Right renal pelvis (tissue), 4 donors: ENCODE measurements at places on chromosomes 7 and 10. TPM values are rescaled to one million over a fixed set of nuclear protein-coding genes. Genes with fewer than 3 reads are reported as not detected.

Gene LIPN
- not detected for polyA plus RNA-seq

Gene HHEX
- polyA plus RNA-seq = 11.4 TPM

- DNase-seq = no peak
These were observed 246.7 kb downstream of the MGMT start for GRCh38 chr10:129713659-129714265.

Gene GLI3
- polyA plus RNA-seq = 17.3 TPM

Gene STEAP1
- polyA plus RNA-seq = 13.6 TPM

Gene ZNF425
- 6.9 TPM for polyA plus RNA-seq

- no peak for DNase-seq
These were observed 43.0 kb downstream of the TMEM130 start for GRCh38 chr7:98826811-98827231.

Gene CYP2E1
- 2.5 TPM for polyA plus RNA-seq

- DNase-seq = no peak
These were observed 87.5 kb upstream of the ANLN start for GRCh38 chr7:36301914-36302771.

GRCh38 chr7:30553141-30553540 lies 41.5 kb upstream of the GARS1 start:
- no peak for DNase-seq

DNA sequence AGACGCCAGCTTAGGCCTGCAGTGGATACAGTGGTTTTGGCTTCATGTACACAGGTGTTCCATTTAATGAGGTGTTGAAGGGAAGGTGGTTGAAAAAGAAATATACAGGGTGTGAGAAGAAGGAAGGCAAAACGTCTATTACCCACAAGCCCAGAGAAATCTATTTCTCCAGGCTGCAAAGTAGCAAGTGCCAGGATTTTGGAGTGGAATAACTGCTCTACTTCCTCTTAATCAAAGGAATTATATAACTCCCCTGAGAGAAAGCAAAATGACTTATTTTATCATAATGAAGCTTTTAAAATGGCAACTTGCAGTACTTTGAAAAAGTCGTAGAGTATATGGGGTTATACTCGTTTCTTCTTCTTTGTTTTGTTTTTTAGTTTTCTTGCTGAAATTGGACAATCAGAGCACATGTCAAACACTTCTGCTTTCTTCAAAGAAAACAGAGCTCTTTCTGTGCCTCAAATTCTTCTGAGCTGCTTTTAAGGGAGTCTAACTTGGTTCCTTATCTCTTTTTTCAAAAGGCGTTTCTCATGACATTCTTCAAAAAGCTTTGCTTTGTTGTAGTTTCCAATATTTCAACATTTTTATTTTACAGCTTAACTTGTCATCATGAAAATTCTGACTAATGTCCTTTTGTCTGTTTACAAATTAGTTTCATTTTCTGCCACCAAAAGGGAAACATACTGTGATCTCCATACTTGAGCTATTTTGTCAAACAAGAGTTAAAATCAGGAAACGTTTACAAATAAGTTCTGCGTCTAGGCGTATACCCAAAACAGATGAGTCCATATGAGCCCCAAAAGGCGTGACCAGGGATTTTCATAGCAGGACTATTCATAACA lies 289.7 kb downstream of the FRMD4A start:
- no peak for DNase-seq

DNA sequence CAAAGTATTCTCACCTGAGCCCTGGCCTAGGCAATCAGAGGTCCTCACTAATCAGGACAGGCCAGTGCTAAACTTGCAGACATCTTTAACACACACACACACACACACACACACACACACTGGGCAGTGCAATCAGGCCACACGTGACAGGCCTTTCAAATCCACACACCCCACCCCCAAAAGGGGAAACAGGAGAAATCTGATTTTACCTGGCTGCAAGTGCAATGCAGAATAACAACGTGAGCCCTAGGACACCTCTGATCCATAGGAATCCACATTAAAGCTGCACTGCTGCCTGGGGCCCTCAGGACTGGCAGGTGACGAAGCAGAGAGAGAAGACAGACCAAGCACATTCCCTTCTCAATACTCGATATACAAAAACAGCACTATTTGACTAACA lies 218.9 kb downstream of the FAM107B start:
- no peak for DNase-seq

Gene PAX4
- not detected for polyA plus RNA-seq

DNA sequence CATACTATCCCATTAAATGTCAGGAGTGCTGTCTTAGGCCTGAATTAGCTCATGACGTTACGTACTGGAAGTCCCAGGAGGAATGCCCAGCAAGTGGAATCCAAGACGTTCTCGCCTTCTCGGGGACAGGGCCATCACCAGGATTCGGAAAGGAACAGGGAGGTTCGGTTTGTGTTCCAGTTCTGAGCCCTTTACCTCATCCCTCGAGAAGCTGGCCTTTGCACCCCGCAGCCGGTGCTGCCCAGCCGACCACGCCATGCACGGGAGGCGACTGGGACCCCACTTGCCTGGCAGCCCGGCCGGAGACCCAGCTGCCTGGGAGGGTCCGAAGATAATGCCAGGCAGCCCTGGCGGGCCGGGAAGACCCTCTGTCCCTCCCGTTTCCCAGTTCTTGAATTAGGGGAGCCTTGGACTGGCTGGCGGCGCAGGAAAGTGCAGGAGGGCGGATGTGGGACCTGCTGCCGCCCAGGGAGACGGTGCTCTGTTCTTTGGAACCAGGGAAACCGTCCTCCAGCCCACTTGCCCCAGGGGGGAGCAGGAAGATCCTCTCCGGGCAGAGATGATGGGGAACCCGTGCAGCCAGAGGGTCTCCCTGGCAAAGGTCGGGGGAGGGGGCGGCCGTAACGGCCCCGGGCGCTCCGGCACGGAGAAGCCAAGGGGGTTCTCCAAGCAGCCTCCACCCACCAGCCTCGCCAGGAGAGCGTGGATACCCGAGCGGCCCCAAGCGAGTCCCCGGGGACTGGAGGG lies 671 bp upstream of the CHST3 start:
- no peak for DNase-seq

DNA sequence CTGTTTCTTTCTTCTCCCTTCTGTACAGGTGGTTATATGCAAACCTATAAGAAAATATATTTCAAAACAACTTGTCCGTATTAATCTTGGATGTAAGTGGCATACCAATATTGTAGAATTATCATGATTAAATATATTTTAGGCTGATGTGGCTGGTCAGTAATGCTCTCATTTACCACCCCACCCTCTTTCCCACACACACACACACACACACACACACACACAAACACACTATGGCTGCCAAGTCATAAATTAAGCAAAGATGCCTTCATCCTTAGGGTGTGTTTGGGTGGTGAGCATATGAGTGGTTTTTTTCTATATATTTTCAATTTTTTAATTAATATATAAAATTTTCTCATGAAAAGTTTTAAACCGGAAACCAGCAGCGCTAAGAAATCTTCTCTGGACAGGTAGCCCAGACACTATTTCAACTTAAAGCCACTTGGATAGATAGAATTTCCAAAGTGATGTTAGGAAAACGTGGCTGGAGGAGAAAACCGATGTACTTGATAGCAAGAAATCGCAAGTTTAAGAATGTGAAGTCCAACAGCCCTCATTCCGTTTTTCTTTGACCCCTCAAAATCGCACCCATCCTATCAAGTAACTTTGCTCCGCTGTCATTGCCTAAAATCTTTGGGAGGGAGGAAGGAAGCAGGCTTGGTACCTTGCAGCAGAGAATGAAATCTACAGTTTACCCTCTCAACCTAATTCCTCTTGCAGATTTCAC lies 171.7 kb downstream of the FAM107B start:
- no peak for DNase-seq

DNA sequence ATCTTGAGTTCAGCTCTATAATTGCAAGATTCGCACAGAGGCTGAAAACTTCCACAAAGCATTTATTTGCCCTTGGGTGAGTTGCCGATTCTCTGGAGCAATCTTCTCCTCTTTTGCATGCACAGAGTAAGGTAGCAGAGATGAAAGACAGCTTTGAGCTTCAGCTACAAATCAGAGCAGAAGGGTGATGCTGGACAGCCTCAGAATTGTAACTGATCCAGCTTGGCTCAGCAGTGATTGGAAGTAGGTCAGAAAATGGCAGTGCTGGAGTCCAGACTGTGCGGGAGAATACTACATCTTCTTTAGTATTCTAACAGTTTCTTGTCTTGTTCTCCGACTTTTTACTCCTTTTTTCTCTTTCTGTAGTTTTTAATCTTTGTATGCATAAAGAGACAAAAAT lies 55.4 kb upstream of the CDC14C start:
- DNase-seq = no peak

GRCh38 chr7:141533149-141533949 lies 17.9 kb upstream of the AGK start:
- DNase-seq = peak; percentile 66

DNA sequence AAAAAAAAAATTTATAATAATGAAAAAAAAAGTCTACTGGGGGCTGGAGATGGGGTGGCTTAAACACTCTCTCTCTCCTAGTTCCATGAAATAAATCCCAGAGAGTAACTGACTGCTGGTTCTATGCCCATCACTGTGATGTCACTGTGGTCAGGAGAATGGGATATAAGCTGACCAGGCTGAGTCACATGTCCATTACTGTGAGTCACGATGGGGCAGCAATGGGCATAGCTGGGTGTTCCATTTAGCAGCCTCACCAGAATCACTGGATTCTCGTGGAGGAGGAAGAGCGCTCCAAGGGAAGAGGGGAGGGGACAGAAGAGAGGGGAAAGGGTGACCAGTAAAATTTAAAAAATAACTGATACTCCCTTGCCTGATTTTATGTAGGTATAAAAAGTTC lies 37.1 kb downstream of the MASTL start:
- no peak for DNase-seq

- no peak for DNase-seq
These were observed 2.6 kb downstream of the ANKRD2 start for GRCh38 chr10:97575127-97575668.

- no peak for DNase-seq
These were observed 52.5 kb downstream of the GPR37 start for GRCh38 chr7:124713086-124713485.

Gene SFRP4
- polyA plus RNA-seq = 4.2 TPM

DNA sequence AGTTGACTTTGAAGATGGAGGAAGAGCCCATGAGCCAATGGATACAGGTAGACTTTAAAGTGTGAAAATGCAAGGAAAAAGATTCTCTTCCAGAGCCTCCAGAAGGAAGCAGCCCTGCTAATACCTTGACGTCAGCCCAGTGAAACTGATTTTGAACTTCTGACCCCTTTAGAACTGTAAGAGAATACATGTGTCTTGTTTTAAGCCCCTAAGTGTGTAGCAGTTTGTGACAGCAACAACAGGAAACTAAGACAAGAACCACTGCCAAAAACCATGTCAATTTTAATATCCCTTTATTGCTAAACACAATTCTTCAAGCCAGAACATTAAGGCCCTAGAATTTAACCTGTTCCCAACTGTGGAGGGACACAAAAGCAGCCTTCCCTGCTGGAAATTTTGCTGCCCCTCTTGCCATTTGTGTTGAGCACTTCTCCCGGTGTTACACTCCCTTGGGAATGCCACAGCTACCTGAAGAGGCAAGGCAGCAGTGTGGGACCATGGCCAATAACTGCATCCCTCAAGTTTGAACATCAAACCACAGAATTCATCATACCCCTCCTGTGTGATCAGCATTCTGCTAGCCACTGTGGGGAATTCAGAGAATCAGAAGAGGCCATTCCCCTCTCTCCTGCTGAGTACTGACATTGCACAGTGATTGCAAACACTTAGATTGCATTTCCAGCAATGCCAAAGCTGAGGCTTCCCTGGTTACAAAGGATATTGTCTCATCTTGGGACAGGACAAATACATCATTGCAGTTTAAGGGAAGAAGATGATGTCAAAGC lies 12.3 kb upstream of the CCDC172 start:
- no peak for DNase-seq

Gene TRIL
- polyA plus RNA-seq = 51.4 TPM
